ENCODE measurements at places on chromosomes 12 and 14. TPM values are rescaled to one million over a fixed set of nuclear protein-coding genes. Genes with fewer than 3 reads are reported as not detected.

Gene FAR2
- total RNA-seq = 11.3 TPM

DNA sequence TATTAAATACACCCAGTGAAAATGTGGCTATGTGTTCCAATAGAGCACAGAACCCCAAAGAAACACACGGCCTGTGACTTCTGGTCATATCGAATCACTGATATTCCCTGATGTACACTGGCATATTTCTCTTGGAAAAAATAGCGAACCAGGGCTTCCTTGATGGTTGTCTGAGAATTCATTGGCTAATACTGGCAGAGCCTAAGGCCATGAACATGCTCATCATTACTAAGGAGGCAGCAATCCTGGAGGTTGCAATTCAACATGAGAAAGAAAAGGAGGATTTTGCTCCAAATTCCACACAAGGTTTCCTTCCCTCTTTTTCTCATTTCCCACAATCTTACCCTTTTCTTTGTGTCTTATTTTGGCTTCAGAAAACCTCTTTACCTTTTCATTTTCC lies 212.9 kb upstream of the HMGA2 start:
- DNase-seq = no peak

DNA sequence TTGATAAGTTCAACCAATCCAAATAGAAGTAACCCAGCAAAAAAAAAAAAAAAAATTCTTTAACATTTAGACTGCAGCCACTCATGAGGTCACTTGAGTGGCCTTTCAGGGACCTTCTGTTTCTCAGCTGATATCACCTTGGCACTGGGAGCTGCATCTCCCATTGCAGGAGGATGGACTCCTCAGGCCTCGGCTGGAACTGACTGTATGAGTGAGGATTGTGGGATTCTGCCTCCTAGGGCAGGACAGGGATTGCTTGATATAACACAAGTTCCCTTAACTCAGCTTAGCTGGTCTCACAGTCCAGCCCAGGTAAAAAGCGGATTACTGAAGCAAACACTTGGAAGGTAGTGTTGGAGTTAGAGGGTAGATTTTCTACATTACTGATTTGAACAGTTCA lies 3.5 kb upstream of the GUCY2C start:
- no peak for DNase-seq

DNA sequence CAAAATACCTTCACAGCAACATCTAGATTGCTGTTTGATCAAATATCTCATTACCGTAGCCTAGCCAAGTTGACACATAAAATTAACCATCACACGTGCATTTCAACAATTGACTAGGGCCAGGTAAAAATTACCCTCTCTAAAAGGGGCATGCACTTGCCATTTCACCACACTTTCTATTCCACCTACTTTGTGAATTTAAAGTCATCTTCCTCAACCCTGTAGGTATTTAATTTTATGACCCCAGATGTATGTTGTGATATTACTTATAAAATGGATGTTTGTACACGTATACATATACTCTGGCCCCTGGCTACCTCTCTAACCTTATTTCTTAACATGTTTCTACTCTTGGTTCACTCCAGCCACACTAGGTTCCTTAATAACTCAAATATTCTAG lies 160.2 kb downstream of the FOXA1 start:
- DNase-seq = no peak

DNA sequence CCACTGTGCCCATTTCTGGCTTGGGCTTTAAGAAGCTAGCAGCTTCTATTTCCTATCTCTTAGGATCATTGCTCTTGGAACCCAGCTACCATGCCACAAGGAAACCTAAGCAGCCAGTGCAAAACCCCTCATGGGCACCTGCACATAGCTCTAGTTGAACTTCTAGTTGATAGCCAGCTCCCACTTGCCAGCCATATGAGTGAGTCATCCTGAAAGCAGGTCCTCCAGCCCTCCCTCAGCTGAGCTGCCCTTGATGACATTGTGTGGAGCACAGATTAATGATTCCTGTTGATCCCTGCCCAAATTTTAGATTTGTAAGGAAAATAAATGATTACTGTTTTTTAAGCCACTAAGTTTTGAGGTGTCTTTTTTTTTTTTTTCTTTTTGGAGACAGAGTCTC lies 234.2 kb upstream of the FBXO33 start:
- no peak for DNase-seq

DNA sequence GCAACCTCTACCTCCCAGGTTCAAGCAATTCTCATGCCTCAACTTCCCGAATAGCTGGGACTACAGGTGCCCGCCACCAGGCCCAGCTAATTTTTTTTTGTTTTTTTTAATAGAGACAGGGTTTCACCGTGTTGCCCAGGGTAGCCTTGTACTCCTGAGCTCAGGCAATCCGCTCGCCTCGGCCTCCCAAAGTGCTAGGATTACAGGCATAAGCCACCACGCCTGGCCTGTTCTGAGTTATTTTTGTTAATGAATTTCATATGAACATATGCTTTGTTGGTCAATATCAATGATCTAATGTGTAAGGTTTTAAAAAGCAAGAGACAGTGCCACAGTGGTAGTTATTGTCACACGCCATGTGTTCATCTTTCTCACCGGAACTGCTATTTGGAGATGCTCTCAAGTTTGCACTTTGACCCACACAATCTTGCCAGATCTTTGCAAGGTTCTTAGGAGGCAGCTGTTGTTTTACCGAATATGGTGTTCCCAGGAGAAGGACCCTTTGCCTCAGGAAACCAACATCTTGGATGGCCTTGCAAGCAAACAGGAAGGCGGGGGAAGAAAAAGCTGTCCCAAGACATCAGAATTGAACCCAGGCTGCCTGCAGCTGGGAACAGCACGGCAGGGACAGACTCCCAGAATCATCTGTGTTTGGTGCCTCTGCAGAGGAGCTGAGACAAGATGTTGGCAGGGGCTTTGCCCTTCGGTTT lies 30.0 kb downstream of the GALNT16 start:
- DNase-seq = no peak

Gene SLC6A15
- total RNA-seq = not detected

GRCh38 chr12:110508071-110508586 lies 6.0 kb downstream of the RAD9B start:
- DNase-seq = no peak

DNA sequence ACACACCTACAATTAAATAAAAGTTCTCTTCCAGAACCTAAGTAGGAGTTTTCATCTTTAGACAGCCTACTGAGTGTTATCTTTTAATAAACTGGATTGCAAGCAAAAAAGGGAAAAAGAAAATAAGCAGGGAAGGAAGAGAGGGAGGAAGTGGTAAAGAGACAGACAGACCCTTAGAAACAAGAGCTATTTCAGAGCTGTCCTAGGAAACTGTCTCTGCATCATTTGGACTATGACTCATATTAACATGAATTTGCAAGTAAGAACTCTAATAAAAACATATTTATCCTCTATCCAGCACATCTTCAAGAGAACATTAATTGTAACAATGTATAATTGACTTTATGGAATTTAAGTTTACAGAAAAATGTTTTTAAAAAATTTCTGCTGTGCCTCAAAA lies 438.8 kb upstream of the USP15 start:
- no peak for DNase-seq
